ENCODE measurements at places on chromosomes 5 and 9.

DNA sequence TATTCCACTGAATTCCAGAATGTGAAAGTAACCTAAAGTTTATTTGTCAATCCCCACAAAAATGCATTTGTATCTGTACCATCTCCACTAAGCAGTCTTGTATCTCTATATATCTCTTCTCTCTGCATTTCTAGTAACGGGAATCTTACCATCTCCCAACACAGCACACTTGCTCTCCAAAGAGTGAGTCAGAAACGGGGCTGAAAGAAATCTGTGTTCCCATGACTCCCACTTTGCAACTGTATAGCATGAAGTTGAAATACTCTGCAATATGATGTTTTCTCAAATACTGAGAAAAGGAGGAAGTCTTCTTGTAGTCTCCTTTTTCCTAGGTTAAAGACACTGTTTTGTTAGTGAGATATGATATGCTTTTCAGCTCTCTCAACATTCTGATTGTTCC lies 848.8 kb upstream of the ACO1 start:
- no peak for DNase-seq

DNA sequence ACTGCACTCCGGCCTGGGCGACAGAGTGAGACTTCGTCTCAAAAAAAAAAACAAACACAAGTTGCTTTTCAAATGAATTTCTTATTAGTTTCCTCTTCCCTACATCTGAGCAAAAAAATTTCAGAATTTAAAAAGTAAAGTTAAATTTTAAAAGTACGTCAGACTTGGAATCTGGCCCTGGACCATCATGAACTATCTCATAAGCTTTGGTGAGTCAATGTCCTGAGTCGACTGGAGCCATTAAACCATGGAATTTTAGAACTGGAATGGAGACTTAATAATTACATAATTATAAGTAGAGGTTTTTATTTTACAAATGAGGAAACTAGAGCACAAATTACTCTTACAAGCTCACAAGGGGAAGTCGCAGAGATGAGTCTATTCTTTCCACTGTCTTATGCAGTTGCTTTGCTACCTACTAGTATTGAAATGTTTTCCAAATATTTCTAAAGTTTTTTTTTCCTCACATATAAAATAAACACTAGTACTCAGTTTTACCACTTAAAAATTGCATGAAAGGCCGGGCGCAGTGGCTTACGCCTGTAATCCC lies 98.0 kb upstream of the ZNF608 start:
- DNase-seq: no peak

- DNase-seq: no peak
Observed at GRCh38 chr9:34891386-34891785, 66.7 kb upstream of the PHF24 start.

- DNase-seq: no peak
Observed at GRCh38 chr5:39262981-39263380, 43.6 kb upstream of the FYB1 start.

- DNase-seq: no peak
Observed at GRCh38 chr5:151751091-151751490, 7.3 kb downstream of the ATOX1 start.

DNA sequence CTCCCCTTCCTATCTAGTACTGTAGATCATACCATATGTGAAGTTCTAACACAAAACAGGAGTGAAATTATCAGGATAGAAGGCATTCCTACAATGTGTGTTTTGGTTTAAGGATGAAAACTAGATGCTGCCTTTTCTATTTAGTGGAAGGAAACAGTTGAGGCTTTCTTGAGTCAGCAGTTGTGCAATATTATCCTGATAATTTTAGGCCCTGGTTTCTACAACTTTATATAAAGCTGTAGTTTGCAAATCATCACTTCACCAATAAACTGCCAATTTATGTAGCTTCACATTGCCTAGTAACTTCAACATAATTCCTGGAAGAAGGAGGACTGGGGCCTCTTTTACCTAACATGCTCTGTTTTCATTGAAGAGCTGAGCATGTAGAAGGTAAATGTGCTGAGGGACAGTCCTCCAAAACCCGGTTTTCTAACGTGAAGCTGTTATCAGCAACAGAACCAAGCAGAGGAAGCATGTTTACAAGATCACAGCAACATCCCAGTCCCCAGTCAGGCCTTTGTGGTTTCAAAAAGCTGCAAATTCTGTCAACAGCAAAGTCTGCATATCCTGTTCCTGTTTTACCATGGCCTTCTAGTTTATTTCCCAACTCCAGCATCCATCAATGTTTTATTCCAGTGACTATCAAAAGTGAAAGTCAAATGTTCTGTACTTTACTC lies 513.4 kb upstream of the MEF2C start:
- no peak for DNase-seq

DNA sequence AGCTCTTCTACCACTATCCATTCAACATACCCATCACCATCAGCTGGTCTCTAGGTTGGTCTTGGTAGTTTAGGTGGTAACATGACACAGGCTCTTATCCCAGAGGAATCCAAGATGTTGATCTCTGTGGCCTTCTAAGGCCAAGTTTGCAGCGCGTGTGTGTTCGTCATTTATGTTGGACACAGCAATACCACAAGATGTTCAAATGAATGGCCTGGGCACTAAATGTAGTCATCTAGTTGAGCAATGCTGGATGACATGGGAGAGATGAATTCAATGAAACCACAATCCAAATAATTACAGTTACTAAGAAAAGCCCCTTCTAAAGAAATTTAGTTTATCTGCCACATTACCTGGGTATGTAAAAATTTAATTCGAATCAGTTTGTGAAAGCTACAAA lies 292.4 kb downstream of the MRPS30 start:
- DNase-seq: no peak

All from activated CD8-positive, alpha-beta T cell treated with anti-CD3 and anti-CD28 coated beads, Interleukin-2, amount 10 ng/mL, durations not matched to agents 7 days and 5 days (primary cell).